ENCODE measurements at places on chromosomes 1 and 21. TPM values are rescaled to one million over a fixed set of nuclear protein-coding genes. Genes with fewer than 3 reads are reported as not detected.
A peak's percentile ranks its signal among the peaks of the same experiment; 100 is the strongest.

Gene UBASH3A
- 99.6 TPM for total RNA-seq

Gene ARHGAP29
- not detected for total RNA-seq

Gene AMY2A
- not detected for total RNA-seq

Gene NBPF11
- total RNA-seq, result 30.6 TPM

Gene ZNF695
- total RNA-seq, result not detected

GRCh38 chr21:42257091-42257765 is 38.3 kb downstream of the ABCG1 start:
- peaks cover 3% of the 10 kb centered on the region for H3K36me3 ChIP-seq
- H3K4me3 ChIP-seq, result no peak overlapping the region
- no peak overlapping the region for H3K27ac ChIP-seq
- H3K4me1 ChIP-seq, result peaks cover 69% of the 10 kb centered on the region
- no peak for DNase-seq
- no peaks in the 10 kb centered on the region for H3K27me3 ChIP-seq

DNA sequence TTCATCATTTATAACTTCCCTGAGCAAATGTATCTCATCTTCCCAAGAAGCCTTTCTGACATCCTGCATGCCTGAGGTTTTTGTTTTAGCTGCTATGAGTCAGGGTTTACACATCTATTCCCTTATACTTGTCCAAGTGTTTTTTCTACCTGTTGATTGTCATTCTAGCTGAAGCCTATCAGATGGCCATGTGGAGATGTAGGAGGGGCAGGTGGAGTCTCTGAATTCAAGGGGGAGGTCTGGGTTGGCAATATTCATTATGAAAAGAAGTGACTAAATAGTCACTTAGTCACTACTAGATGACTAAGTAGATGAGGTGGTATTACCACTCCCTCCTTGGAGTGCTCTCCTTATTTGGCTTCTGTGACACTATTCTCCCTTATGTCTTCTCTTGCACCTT is 52.4 kb downstream of the XCL1 start:
- no peak for DNase-seq
- peaks cover 8% of the 10 kb centered on the region for H3K27me3 ChIP-seq
- no peaks in the 10 kb centered on the region for H3K4me1 ChIP-seq

DNA sequence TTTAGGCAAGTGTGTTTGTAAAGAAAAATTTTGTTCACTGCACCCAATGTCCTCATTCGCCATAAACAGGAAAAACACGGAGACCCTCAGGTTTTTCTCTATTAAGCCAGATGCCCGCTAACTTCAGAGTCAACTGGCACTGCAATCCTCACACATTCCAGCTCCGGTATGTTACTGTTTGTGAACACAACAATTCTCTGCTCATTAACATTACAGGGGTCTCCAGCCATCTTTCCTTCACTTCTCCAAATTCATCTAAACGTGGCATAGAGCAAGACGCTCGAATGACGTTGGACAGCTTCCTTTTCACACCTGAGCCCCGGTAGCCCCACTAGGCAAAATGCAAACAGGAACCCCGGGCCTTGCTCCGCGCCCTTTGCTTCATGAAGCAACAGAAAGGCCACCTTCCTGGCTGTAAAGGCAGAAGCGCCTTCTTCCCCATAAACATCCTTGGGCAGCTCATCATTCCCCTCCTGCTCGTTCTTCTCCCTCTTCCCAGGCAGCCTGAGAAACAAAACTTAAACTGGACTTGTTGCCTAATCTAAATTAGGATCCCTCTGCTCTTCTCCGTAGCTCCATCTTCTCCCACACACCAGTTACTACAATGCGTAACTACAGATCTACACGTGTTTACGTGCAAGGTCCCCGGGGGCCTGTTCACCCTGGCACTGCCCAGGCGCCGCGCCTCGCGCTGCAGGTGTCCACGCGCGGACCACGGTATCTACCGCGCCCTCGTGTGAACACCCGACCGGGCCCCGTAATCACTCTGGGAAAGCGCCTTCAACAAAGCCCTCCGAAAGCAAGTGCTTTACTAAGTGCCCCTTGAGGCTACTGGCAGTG is 1.2 kb downstream of the LBR start:
- H3K4me3 ChIP-seq, result peak overlapping the region; percentile 92
- peak; percentile 48 for DNase-seq
- H3K36me3 ChIP-seq, result no peaks in the 10 kb centered on the region
- H3K27me3 ChIP-seq, result no peaks in the 10 kb centered on the region

DNA sequence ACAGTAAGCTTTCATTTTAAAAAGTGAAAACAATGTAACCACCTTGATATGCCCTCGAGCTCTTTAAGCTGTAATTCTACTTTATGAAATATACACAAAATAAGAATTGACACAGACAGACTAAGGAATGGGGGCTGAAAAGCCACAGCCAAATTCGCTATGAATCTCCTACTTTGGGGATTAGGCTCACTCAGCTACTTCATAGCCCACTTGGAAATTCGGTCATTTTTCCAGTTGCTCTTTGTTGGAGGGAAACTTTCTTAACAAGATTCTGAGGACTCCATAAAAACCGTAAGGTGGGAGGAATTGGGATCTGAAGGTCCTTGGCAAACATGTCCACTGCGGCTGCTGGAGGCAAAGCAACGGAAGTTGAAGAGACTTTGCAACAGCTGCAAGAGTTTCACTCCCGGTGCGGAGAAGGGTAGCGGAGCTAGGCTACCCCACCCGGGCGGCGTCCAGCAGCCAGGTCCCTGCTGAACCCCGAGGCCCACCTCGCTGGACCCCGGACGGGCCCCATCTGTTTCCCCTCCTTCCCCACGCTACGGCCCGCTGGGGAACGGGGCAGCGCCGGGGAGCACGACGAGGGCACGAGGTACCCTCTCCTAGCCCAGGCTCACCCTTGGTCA is 634 bp downstream of the MYCBP start:
- H3K4me1 ChIP-seq, result peaks cover 38% of the 10 kb centered on the region
- DNase-seq, result peak; percentile 12
- H3K36me3 ChIP-seq, result no peaks in the 10 kb centered on the region
- peak overlapping the region; percentile 94 for H3K4me3 ChIP-seq
- H3K27me3 ChIP-seq, result peaks cover 2% of the 10 kb centered on the region

DNA sequence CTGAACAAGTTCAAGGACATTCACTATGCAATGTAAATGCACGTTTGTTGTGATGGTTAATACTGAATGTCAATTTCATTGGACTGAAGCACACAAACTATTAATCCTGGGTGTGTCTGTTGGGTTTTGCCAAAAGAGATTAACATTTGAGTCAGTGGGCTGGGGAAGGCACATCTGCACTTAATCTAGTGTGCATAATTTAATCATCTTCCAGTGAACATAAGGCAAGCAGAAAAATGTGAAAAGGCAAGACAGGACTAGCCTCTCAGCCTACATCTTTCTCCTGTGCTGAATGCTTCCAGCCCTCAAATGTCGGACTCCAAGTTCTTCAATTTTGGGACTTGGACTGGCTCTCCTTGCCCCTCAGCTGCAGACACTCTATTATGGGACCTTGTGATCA is 40.1 kb downstream of the PRPF38A start:
- peaks cover 4% of the 10 kb centered on the region for H3K36me3 ChIP-seq
- no peak overlapping the region for H3K4me3 ChIP-seq
- H3K4me1 ChIP-seq, result no peaks in the 10 kb centered on the region
- H3K27ac ChIP-seq, result no peak overlapping the region

DNA sequence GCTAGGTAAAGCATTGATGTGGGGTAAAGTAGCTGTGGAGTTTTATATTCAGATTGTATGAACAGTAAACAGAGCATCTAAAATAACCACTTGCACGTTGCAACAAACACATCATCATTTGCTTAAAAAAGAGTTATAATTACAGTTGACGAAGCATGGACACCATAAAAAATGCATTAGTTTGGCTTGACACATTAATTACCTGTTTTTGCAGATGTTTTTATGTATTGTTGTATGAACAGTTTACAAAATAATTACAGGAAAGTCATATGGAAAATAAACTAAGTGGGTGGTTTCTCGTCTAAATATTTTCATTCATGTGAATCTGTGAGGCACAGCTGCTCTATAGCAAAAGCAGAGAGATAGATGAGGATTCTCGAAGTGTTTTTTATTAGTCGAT is 108.3 kb downstream of the RPS6KC1 start:
- no peak overlapping the region for H3K4me3 ChIP-seq
- no peak for DNase-seq
- H3K27ac ChIP-seq, result no peak overlapping the region
- H3K27me3 ChIP-seq, result no peaks in the 10 kb centered on the region
- peaks cover 49% of the 10 kb centered on the region for H3K36me3 ChIP-seq

- no peak overlapping the region for H3K27ac ChIP-seq
- H3K4me1 ChIP-seq, result no peaks in the 10 kb centered on the region
- H3K36me3 ChIP-seq, result no peaks in the 10 kb centered on the region
- DNase-seq, result no peak
- peaks cover 21% of the 10 kb centered on the region for H3K27me3 ChIP-seq
These were observed 84.5 kb downstream of the PLXNA2 start for GRCh38 chr1:208159555-208160258.
